ENCODE measurements at places on chromosomes 3 and 15.

- no peak for DNase-seq
Observed at GRCh38 chr3:85626662-85627061, 667.9 kb downstream of the CADM2 start.

DNA sequence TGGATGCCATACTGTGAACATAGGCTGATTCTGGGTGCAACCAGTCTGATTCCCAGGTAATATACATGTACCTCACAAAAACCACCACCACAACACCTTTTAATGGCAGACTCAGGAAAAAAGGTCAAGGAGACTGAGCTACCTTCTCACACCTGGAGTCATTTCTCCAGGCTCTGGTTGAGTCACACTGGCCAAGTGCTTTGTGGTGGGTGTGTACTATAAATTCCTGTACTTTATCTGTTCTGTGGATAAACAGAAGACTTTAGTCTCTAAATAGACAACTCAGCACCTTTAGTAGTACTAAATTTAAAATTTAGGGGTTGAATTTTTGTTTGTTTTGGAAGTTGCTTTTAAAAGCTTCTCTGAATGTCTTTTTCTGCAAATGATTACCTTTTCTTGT, 46.7 kb downstream of the TOP2B start:
- DNase-seq: no peak

DNA sequence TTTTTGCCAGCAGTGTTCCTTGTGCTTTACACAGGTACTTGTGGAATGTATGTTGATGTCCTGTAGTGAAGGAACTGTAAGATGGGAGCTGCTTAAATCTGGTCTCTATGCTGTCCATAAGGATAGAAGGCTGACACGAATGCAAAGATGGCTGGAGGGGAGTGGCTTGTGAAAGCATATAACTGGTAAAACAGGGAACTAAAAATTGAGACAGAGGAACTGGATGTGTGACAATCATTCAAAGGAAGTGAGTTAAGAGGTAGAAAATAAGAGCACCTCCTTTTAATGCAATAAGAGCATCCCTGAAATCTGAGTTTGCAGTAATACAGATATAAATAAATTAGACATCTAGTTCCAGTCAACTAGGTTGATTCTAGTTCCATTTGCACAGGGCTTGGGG, 35.2 kb downstream of the RNF13 start:
- no peak for DNase-seq

GRCh38 chr3:41026394-41027177, 172.7 kb upstream of the CTNNB1 start:
- DNase-seq: no peak

DNA sequence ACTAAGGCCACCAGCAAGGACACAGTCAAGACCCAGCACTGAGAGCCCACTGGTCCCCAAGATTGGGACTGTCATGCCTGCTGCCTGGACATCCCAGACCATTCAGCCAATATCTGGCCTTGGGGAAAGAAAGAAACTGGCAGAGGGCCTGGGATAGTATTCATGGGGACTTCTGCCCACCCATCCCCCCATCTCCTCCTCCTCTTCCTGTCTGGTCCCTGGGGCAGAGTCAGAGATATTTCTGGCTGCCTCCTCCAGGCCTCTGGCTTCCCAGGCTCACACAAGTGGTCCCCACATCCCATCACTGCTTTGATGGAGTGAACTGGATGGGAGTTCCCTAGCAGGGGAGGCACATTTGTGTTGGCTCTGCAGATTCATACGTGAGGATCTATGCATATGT, 4.2 kb upstream of the RASL12 start:
- no peak for DNase-seq

DNA sequence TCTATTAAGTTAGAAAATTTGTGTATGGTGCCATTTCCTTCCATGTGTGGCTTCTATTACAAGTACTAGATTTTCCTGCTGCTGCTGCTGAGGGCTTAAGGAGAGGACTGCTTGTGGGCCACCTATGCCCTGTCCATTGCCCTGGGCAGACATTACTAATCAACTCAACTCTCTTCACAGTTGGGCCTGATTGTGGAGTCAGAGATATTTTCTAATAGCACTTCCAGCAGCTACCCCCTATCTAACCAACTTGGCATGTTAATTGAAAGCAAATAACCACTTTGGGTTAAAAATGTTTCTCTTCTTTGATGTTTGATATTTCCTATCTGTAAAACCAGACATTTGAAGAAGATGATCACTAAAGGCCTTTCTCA, 242.0 kb downstream of the EDEM1 start:
- no peak for DNase-seq

- peak; percentile 44 for DNase-seq
Observed at GRCh38 chr3:194472290-194472920, 14.4 kb downstream of the ATP13A3 start.

DNA sequence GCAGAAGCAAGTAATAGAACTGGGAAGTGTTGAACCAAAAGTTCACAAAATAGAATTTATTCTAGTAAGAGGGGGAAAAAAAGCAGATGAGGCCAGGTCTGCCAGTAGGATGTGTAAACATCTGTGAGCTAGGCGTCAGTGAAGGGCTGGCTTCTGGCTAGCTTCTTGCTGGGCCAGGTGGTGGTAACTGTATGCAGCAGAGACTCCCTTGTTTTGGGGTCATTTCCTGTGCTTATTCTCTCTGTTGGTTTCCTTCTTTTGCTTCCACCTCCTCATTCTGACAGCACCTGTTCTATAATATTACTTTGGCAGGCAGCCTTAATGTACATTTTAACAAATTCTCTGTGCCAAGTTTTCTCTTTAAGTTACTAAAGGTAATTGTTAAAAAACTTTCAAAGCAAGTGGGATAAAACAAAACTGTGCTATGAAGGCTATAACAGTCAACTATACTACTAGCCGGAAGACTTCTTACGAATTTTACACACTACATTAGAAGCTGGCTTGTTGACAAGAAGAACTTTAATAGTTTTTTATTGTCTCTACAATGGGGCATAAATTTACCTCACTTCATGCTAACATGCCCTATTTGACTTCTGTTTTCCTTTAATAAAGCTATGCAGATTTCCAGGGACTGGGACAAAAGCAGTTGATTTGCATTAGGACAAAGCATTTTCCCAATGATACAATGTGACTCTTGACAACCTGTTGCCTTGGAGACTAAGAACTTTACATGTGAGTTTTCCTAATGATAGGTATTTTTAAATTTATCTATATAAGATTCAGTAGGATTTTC, 318.8 kb upstream of the NAALADL2 start:
- no peak for DNase-seq

- DNase-seq: no peak
Observed at GRCh38 chr15:74168711-74169126, 4.8 kb upstream of the ISLR start.

Data from memory B cell (primary cell).